CD4-positive, alpha-beta T cell (primary cell): ENCODE measurements at places on chromosomes 13 and 19. TPM values are rescaled to one million over a fixed set of nuclear protein-coding genes. Genes with fewer than 3 reads are reported as not detected.

The KISS1R gene
- 1.5 TPM for total RNA-seq

The TDRD12 gene
- 0.14 TPM for total RNA-seq

The CCDC70 gene
- not detected for total RNA-seq

The SBK2 gene
- total RNA-seq: not detected

The ZNF613 gene
- 1.3 TPM for total RNA-seq

The ICAM5 gene
- not detected for total RNA-seq

The RASAL3 gene
- total RNA-seq: 92.8 TPM

The SOHLH2 gene
- not detected for total RNA-seq

The LRRC63 gene
- total RNA-seq: 0.17 TPM

The APLP1 gene
- total RNA-seq: not detected

The GFY gene
- not detected for total RNA-seq

The VSIG10L gene
- 0.11 TPM for total RNA-seq

The KLHL26 gene
- 19.0 TPM for total RNA-seq

The LYPD3 gene
- 37.3 TPM for total RNA-seq

The CCL25 gene
- not detected for total RNA-seq

The NRTN gene
- 1.5 TPM for total RNA-seq
